ENCODE measurements at places on chromosomes 2 and 18.

DNA sequence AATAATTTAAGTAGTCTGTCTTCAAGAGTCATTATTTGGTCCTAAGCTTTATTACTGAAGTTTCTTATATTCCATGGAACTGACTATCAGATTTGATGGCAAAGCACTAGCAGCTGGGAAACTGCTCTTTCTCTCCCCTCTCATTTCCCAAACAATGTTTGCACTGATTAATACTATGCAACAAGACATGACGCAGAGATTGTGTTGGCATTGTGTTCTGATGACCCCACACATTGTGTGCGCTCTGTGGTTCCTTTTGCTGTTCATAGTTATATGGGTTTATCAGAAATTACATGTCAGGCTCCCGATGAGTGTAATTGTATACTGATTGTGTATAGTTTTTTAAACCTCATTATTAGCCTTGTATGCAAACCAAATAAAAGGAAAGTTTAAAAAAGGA lies 331.6 kb upstream of the FANCL start:
- DNase-seq: no peak

GRCh38 chr2:17851731-17852585 lies 26.5 kb upstream of the KCNS3 start:
- DNase-seq: no peak

DNA sequence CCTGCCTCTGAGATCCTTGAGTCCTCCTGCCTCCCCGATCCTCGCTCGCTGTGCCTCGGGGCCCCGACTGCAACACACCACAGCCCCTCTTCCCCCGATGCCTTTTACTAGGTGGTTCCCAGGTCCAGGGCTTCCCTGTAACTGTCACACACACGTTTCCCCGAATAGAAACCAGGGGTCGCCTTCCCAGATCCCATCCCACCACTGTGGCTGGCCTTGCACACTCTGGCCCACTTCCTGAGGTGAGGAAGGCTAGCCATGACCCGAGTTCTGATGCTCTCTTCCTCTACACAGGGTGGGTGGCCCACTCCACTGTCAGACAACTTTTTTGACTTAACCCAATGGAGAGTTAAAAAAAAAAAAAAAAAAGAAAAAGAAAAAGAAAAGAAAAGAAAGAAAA lies 139.6 kb upstream of the ASB18 start:
- no peak for DNase-seq

GRCh38 chr18:43022874-43023273 lies 92.6 kb downstream of the RIT2 start:
- no peak for DNase-seq

DNA sequence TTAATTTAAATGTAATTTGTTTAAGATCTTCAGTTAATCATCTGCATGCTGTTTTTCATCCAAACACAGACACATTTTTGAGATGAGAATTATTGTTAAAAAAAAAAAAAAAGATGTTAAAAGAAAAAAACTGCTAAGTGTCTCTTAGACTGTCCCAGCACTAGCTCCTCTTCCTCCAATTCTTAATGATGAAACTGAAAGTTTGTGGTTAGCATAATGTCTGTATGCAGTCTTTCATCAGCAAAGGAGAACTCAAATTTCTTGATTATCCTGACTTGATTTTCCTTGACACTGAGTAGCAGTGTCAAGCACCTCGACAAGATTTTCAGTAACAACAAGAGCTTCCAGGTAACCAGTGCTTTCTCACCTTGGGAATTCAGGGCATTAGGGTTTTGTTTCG lies 274.4 kb downstream of the LRRTM1 start:
- no peak for DNase-seq

- peak; percentile 46 for DNase-seq
Observed at GRCh38 chr2:55431982-55432627, 12.4 kb upstream of the CCDC88A start.

DNA sequence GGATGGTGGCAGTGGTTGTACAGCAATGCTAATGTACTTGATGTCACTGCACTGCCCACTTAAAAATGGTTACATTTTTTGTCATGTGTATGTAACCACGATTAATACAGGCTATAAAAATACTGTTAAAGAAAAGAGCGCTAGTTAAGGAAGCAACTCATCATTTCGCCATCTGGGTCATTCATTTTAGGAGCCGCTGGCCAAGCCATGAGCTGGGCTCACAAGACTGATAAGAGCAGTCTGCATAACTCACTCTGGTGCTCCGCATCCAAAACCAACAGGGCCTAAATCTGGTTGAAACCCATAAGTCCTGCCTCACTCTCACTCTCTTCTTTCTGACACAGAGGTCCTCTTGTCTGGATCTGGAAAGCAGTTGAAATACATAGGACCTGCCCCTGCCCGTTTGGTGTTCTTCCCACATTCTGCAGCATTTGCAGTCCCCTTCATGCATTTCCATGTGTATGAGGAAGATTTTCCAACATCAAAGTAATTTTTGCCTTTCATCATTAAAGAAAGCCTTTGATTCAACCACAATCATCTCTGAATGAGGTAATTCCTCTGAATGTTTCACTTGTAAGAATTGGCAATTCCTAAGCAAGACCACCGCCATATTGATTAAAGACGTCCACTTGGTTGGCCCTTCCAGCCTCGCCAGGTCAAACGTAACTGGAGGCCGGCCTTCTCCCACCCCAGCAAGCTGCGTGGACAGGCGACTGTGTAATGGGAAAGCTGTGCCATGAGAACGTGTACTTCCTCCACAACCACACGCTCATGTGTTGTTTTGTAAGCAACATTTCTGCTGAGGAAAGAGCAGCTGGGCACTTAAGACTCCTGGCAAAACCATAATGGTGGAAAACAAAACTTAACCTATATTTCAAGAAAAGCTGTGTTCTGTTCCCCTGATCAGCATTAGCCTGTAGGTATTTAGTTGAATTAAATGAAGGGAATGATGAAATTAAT lies 112.2 kb downstream of the VAPA start:
- DNase-seq: no peak

GRCh38 chr2:119481501-119482455 lies 42.5 kb downstream of the SCTR start:
- no peak for DNase-seq

DNA sequence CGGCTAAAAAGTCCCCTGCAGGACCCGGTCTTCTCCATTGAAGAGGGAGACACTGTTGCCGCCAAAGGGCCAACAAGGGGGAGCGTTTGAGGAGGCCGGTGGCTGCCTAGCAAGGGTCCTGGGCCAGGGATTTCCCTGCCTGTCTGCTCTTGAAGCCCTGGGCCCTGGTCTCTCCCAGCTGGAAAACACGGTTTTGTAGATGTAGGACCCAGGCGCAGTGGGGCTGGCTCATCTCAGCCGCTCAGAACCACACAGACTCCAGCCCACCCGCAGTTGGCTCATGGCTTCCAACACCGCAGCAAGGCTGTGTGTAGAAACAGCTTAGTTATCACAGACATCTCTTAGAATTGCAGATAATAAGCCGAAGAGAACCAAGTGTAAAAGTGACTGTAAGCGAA lies 57.1 kb upstream of the TWIST2 start:
- DNase-seq: no peak

DNA sequence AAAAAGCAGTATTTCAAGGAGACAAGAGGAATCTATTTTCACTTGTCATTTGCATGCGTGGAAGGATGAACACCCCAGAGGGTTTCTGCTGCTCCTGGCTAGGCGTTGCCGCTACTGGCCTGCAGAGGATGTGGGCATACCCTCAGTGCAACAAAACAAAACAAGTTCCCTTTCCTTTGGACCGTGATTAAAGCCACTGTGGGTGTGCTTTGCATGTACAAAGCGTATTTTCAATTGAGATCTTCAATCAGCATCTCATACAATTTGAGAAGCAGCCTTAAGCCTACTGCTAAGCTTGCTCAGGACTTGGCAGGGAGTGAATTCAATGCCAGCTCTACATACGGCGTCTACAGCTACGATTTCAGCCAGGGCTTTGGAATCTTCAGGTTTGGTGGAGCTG lies 298.4 kb downstream of the LPIN1 start:
- DNase-seq: no peak

GRCh38 chr18:59865241-59865986 lies 34.4 kb upstream of the PMAIP1 start:
- DNase-seq: no peak

GRCh38 chr2:57759131-57759530 lies 287.5 kb upstream of the VRK2 start:
- DNase-seq: no peak

- no peak for DNase-seq
Observed at GRCh38 chr2:226270285-226271058, 529.1 kb downstream of the IRS1 start.

DNA sequence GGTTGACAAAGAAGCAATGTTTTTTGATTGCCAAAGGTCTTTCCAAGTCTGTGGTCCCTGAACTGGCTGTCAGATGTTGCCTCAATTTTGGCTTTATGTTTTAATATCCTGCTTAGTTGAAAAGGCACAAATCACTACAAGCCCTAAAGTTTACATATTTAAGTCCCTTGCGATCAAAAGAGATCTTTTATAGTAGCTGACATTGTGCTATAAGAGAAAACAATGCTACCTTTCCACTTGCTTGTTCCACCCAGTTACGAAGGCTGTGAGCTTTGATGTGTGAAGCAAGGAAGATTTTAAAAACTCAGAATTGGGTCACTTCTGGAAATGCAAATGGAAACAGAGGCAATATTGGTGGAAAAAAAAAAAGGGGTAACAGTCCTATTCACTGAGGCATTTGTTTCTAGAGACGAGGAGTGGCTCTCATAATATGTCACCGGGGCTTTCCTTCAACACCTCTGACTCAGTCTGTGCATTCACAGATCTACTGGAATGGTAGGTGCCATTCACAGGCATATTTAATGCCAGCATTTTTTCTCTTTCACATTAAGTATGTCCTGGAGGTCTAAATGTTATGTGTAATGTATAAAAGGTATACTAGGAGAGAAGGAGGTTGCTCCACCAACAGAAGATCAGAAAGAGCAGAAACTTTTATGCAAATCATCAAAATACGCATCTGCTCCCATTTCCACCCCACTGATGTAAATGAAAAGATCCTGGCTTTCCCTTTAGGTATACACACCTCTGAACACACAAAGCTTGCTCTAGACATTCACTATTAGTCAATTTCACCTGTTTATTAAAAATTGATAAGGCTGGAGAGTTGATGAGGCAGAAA lies 91.8 kb downstream of the TGIF1 start:
- DNase-seq: no peak

DNA sequence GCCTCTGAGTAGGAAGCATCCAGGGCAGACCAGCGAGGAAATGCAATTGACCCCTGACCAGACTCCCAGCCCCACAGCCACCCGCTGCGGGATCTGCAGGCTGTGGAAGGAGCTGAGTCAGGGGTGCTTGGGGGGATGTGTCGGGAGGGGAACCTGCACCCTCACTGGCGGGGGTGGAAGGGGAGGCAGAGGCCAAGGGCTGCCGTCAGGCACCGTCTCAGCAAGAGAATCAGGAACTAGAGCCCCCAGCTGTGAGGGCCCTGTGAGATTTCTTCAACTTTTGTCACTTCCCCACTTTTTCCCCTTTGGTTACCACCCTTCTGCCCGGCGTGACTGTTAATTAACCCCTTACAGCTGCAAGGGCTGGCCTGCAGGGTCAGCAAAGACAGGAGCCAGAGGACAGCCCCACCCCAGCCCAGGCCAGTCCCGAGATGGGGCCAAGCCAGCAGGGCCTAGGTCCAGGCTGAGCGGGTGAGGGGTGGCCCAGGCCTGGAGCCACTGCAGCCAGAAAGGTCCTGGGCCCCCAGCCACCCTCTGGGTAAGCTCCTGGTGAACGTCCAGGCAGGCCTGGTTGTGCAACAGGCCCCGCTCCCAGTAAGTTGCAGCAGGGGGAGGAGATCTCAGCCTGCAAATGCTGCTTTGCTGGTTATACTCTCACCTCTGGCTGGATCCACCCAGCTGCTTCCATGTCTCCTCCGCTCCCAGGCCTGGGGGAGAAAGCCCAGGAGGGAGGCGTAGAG lies 147.0 kb upstream of the ID2 start:
- no peak for DNase-seq

- DNase-seq: peak; percentile 7
Observed at GRCh38 chr2:105038383-105039061, 653 bp downstream of the MRPS9 start.

GRCh38 chr18:76750269-76750668 lies 72.1 kb upstream of the ZNF236 start:
- no peak for DNase-seq

GRCh38 chr2:44269831-44270230 lies 5.4 kb upstream of the SLC3A1 start:
- DNase-seq: no peak

- no peak for DNase-seq
Observed at GRCh38 chr2:175606010-175606841, 395.8 kb downstream of the LNPK start.

DNA sequence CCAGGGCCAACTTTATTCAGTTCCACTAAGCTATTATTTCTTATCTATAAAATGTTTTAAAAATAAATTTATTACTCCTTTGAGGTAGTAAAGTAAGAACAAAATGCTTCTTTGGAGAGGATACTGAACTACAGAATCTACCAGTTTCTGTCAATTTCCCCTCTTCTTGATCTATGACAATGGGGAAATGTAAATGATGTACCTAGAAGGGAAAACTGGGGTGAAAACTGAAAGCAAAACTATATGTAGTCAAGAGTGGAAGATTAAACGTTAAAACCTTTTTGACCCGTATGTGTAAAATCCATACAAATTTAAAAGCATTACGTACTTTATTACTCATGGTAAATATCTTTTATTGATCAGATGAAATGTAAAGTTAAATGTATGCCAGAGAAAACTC lies 1287.8 kb upstream of the TMEFF2 start:
- peak; percentile 15 for DNase-seq

DNA sequence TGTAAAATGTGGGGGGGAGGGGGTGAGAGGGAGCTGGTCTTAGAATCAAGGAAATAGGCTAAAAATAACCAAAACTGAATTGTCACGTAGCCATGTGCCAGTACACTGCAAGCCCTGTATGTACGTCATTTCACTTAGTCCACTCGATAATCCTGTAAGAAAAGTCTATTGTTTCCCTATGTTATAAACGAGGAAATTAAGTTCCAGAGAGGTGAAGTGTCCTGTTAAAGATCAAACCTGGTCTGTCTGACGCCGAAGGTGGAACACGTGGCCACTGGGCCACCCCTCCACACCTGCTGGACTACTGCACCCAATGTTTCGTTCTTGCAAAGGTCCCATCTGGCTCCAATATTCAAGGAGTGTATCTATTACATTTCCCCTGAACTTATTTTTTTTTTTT lies 29.6 kb downstream of the TFCP2L1 start:
- DNase-seq: no peak

- DNase-seq: peak; percentile 51
Observed at GRCh38 chr2:148989882-148990493, 48.5 kb upstream of the LYPD6B start.

GRCh38 chr18:49988101-49988500 lies 174.8 kb upstream of the ACAA2 start:
- DNase-seq: no peak

DNA sequence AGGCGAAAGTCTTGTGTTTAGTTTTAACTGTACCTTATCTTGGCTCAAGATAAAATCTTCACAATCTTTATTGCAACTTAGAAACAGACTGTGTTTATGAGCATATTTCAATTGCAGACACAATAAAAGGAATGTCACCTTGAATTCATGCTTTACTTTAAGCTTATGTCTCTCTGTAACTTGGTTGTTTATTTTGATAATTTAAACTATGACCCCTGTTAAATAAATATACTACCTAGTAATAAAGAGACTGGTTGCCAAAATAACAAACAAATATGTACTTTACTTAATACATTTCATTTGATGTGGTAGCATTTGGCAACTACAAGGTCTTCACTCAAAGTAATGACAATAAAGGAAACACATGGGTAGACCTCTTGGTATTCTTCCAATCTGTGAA lies 202.6 kb downstream of the KCNJ3 start:
- DNase-seq: no peak

All from CD4-positive, CD25-positive, alpha-beta regulatory T cell (primary cell).